ENCODE measurements at places on chromosomes 4 and X. TPM values are rescaled to one million over a fixed set of nuclear protein-coding genes. Genes with fewer than 3 reads are reported as not detected.

- peak overlapping the region; percentile 30 for H3K4me3 ChIP-seq
- no peaks in the 10 kb centered on the region for H3K4me1 ChIP-seq
- peaks cover 9% of the 10 kb centered on the region for H3K36me3 ChIP-seq
- DNase-seq = peak; percentile 84
Measured at GRCh38 chrX:48802089-48802904, 430 bp downstream of the HDAC6 start.

GRCh38 chr4:72418458-72418857 lies 150.6 kb downstream of the ADAMTS3 start:
- H3K4me1 ChIP-seq = no peaks in the 10 kb centered on the region
- no peaks in the 10 kb centered on the region for H3K27me3 ChIP-seq
- H3K4me3 ChIP-seq = no peak overlapping the region
- no peaks in the 10 kb centered on the region for H3K36me3 ChIP-seq
- peak; percentile 80 for DNase-seq
- H3K27ac ChIP-seq = no peak overlapping the region

- no peaks in the 10 kb centered on the region for H3K4me1 ChIP-seq
- no peaks in the 10 kb centered on the region for H3K36me3 ChIP-seq
- no peak overlapping the region for H3K27ac ChIP-seq
Measured at GRCh38 chr4:173307778-173308177, 26.4 kb downstream of the HMGB2 start.

DNA sequence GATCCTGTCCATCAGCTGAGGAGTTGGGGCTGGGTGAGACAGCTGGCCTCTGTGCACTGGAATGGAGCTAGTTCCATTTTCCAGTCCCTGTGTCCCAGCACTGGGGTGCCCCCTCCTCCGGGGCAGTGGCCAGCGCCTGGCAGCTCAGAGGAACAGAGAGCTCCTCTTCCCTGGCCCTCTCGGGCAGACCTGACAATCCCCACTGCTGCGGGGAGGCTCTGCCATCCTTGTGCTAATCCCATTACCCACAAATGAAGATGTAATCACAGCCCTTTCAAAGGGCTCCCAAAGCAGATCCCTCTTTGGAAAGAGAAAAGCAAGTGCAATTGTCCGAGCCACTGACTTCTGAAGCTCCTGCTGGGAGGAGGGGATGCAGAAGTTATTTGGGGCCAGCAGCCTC lies 75.1 kb upstream of the MSX1 start:
- no peaks in the 10 kb centered on the region for H3K27me3 ChIP-seq
- no peaks in the 10 kb centered on the region for H3K36me3 ChIP-seq
- H3K4me3 ChIP-seq = no peak overlapping the region
- no peaks in the 10 kb centered on the region for H3K4me1 ChIP-seq
- no peak for DNase-seq
- no peak overlapping the region for H3K27ac ChIP-seq

- no peaks in the 10 kb centered on the region for H3K27me3 ChIP-seq
- H3K27ac ChIP-seq = no peak overlapping the region
- H3K4me3 ChIP-seq = no peak overlapping the region
Measured at GRCh38 chr4:94409962-94410361, 41.8 kb upstream of the PDLIM5 start.

- no peaks in the 10 kb centered on the region for H3K27me3 ChIP-seq
- peak; percentile 97 for DNase-seq
- no peak within 1 kb of the TSS for H3K4me3 ChIP-seq
- H3K36me3 ChIP-seq = no peaks in the 10 kb centered on the region
- no peak within 1 kb of the TSS for H3K27ac ChIP-seq
Measured at GRCh38 chrX:129738466-129739308, at the start of gene XPNPEP2. Gene XPNPEP2, plus strand, starts transcription at chrX:129738979. Its CDS starts 235 bp downstream, at chrX:129739214.

DNA sequence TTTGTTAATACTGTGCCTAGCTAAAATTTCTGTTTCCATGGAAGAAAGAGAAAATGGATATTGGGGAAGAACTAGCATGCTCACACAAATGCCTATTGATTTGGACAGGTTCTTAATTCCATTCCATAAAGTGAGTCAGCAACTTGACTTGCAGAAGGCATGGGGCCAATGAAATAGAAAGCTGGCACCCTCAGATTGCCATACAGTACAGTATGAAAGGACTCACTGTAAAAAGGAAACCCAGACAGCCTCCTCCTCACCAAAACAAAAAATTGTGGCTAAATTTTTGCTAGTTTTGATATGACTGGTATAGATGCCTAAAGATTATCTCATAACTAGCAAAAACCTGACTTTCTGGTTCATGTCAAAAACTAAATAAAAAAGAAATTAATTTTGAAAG lies 11.2 kb upstream of the TAB3 start:
- no peak for DNase-seq
- H3K27ac ChIP-seq = no peak overlapping the region
- H3K36me3 ChIP-seq = no peaks in the 10 kb centered on the region
- H3K4me3 ChIP-seq = no peak overlapping the region
- H3K4me1 ChIP-seq = no peaks in the 10 kb centered on the region

GRCh38 chr4:112979881-112980421 lies 69.5 kb upstream of the ANK2 start:
- H3K4me3 ChIP-seq = no peak overlapping the region
- no peak overlapping the region for H3K27ac ChIP-seq
- DNase-seq = no peak
- H3K4me1 ChIP-seq = no peaks in the 10 kb centered on the region
- H3K36me3 ChIP-seq = no peaks in the 10 kb centered on the region

DNA sequence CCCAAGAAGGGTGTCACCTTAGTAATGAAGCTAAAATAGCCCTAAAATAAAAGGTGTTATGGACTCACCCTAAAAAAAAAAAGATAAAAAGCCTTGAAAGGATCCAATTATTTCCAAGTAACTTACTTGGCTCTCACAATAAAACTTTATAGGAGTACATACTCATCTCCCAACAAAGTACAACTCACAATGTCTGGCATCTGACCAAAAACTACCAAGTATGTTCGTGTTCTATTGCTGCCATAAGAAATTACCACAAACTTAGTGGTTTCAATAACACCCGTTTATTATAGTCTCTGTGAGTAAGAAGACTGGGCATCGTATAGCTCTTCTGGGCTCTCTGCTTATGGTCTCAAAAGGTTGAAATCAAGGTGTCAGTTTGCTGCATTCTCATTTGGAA lies 51.0 kb downstream of the BEX1 start:
- no peak overlapping the region for H3K4me3 ChIP-seq
- H3K36me3 ChIP-seq = no peaks in the 10 kb centered on the region
- H3K4me1 ChIP-seq = no peaks in the 10 kb centered on the region
- no peak for DNase-seq
- H3K27me3 ChIP-seq = no peaks in the 10 kb centered on the region

GRCh38 chrX:65755786-65756185 lies 88.3 kb downstream of the MSN start:
- no peak overlapping the region for H3K4me3 ChIP-seq
- no peak overlapping the region for H3K27ac ChIP-seq
- DNase-seq = no peak
- H3K36me3 ChIP-seq = no peaks in the 10 kb centered on the region
- H3K27me3 ChIP-seq = no peaks in the 10 kb centered on the region
- no peaks in the 10 kb centered on the region for H3K4me1 ChIP-seq

The STBD1 gene
- 4.8 TPM for total RNA-seq

The ZNF157 gene
- total RNA-seq = 0.63 TPM

The DCAF4L1 gene
- total RNA-seq = 0.11 TPM

The FDCSP gene
- total RNA-seq = not detected

The EDA2R gene
- total RNA-seq = 0.23 TPM

The DIPK2B gene
- total RNA-seq = 15.9 TPM

The HMX1 gene
- total RNA-seq = not detected
